Activated B cell treated with CpG ODN at 0.5 μM for 24 hours (primary cell): ENCODE measurements at places on chromosomes 1 and 21. TPM values are rescaled to one million over a fixed set of nuclear protein-coding genes. Genes with fewer than 3 reads are reported as not detected.

DNA sequence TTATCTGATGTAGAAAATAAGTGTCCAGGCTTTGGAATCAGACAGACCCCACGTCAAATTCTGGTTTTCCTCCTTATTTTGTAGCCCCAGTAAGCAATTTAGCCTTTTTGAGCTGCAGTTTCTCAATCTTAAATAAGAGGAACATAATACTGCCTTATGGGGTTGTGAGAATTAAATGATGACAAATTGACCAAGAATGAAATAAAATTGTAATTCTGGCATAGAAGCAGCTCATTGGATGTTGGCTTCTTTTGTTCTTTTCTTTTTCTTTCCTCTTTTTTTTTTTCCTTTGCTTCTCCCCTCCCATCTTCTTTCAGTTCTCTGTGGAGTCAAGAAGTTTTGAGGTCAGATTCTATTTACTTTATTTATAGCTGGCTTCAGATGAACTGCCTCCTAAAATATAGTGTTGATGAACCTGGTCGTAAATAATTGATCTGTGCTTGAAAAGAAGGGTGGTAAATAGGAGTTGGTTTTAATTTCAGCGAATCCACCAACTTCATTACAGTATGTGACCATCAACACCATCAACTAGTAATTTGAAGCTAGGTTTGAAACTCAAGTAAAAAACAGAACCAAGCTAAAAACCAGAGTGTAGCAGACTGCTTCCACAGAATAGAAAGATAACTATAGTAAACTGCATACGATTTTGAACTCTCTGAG lies 81.1 kb downstream of the CACHD1 start:
- DNase-seq, result no peak

DNA sequence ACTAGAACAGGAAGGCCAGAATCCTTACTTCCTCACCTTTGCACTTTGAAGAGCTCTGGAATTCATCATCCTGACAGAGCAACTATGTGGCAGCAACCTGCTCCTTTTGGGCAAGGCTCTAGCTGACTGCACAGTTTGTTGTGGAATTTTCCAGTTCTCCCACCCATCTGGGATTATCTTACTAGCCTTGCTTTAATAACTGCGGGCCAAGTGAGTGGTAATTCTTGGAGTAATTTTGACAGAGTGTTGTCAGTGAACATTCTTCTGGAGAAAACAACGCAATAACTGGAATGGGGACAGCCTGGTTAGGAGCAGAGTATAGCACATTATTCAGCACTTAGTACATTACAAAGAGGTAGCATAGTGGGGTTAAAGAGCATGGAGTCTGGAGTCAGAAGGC lies 75.3 kb downstream of the NTMT2 start:
- no peak for DNase-seq

PYHIN1 gene
- 5.4 and 5.8 TPM in 2 replicates for total RNA-seq

SLC1A7 gene
- total RNA-seq, result not detected in 2 replicates

UBE2U gene
- total RNA-seq, result not detected in 2 replicates

DNA sequence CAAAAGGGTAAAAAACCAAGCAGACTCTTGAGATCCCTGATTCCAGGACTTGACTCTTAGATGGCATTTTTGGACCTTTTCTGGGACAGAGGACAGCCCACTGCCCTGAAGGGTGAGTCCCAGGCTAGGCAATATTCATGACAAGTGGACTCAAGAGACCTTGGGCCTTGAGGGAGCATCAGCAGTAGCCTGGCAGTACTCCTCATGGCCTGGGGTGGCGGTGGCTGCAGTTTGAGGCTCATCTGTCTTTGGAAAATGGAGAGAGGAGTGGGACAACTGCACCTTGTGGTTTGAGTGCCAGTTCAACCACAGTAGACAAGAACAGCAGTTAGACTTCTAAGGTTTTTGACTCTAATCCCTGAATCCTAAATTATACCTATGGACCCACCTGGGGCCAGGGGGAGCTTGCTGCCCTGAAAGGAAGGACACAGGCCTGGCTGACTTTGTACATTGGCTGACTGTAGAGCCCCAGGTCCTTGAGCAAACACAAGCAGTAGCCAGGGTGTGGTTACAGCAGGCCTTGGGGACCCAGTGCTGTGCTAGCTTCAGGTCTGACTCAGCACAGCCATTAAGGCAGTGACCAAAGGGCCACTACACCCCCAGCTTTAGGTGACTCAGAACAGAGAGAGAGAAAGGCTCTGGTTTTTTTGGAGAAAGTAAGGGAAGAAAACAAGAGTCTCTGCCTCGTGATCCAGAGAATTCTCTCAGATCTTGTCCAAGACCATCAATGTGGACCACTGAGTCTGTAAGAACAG lies 1023.2 kb downstream of the KCNT2 start:
- no peak for DNase-seq

DNA sequence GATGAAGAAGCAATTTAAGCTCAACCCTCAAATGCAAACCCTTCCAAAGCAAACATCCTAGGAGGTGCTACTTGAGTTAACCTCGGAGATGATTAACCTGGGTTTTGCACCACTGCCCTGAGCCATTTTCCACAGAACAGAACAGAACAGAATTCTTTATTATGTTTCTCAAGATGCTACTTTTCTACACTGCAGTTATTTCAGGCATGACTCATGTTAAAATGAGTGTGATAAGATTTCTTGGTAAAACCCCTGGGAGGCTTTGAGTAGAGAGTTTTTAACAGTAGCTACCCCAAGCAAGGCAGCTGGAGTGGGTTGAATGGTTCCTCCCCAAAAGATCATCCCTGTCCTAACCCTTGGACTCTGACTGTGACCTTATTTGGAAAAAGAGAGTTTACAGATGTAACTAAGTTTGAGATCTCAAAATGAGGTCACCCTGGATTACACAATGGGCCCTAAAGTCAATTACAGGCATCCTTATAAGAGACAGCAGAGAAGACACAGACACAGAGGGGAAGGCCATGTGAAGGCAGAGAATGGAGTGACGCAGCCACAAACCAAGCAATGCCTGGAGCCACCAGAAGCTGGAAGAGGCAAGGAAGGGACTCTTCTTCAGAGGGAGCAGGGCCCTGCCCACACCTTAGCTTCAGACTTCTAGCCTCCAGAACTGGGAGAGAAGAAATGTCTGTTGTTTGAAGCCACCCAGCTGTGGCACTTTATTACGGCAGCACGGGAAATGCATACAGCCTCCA lies 153.4 kb downstream of the ETS2 start:
- no peak for DNase-seq

TRIM63 gene
- total RNA-seq, result not detected in 2 replicates

- DNase-seq, result no peak
Measured at GRCh38 chr1:71745326-71745725, 537.0 kb downstream of the NEGR1 start.

GRCh38 chr1:110383251-110383990 lies 7.4 kb downstream of the SLC16A4 start:
- no peak for DNase-seq

DNA sequence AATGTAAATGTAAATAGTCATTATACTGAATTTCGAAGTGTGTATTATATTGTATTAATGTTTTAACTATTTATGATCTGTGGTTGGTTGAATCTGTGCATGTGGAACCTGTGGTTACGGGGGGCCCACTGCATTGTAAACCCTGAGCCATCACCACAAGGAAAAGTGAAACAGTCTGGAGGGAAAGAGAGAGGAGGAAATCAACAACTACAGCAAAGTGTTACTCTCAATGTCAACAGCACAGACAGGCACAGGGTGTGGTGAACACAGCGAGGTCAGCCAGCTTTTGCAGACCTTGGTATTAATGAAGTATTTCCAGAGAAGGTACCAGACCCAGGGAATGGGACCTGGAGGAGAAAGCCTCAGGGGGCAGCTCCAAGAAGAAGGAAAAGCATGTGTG lies 37.1 kb upstream of the BACE2 start:
- no peak for DNase-seq

- no peak for DNase-seq
Measured at GRCh38 chr1:48761411-48761810, 15.3 kb downstream of the BEND5 start.

DNA sequence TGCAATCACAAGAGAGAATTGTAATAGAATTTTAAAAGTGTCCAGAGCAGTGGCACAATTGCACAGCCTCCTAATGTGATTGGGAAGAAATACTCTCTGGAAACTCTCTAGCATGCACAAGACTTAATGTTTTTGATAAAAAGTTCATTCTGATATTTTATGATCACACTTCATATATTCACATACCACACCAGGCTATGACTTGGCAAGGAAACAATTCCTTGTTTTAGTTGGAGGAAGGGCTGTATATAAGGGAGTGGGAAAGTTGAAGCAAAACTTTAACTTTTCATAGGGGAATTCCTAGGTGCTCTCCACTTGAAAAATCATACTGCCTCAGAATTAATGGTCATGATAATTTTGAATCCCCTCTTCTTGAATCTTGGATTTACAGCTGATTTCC lies 61.5 kb upstream of the ASB17 start:
- DNase-seq, result no peak

PIGP gene
- total RNA-seq, result 17.3 and 17.7 TPM in 2 replicates

- no peak for DNase-seq
Measured at GRCh38 chr1:206590025-206590758, 22.1 kb downstream of the EIF2D start.

DNA sequence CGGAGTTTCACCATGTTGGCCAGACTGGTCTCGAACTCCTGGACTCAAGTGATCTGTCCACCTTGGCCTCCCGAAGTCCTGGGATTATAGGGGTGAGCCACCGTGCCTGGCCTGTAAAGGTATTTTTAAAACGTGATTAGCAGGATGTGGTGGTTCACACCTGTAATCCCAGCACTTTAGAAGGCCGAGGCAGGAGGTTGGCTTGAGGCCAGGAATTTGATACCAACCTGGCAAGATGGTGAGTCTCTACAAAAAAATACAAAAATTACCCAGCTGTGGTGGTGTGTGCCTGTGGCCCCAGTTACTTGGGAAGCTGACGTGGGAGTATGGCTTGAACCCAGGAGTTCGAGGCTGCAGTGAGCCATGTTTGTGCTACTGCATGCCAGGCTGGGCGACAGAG lies 43.3 kb upstream of the SOD1 start:
- DNase-seq, result no peak

GRCh38 chr1:117366177-117367045 lies 838 bp upstream of the MAN1A2 start:
- peak; percentile 92 for DNase-seq

- no peak for DNase-seq
Measured at GRCh38 chr1:75014250-75014649, 119.9 kb upstream of the LHX8 start.

DNA sequence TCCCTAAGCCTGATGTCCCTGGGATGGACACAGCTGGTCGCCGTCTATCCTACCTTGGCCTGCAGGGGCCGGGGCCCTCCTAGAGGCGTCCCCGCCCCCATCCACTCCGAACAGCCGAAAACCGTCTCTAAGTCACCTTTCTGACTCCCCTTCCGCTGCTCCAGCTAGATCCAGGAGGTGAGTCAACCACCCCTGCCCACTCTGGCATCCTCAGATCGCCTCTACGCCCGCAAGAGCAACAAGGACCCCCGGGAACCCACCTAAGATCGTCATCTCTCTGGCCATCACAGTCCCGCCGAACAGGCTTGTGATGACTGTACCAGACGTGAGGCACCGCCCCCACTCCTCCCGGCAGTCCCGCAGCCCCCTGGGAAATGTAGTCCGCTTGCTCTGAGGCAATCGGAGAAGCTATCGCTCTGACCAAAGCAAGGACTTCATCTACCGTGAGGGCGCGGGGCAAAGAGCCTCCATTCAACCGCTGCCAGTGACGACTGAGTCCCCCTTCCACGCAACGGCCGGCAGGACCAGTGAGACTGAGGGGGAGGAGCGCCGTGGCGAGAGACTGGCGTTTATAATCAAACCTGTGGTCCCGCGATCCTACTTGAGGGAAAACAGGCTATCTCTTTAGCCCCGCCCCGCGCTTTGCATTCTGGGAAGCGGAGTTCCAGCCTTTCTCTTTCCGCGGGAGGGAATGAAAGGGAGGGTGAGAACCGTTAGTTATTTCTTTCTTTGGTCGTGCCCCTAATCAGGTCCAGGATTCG lies at the start of gene HSPA13:
HSPA13 (minus strand) TSS at position 312 of the 761 bp plus-strand sequence; CDS start at position 285, 27 bp downstream.
- DNase-seq, result peak; percentile 93

DNA sequence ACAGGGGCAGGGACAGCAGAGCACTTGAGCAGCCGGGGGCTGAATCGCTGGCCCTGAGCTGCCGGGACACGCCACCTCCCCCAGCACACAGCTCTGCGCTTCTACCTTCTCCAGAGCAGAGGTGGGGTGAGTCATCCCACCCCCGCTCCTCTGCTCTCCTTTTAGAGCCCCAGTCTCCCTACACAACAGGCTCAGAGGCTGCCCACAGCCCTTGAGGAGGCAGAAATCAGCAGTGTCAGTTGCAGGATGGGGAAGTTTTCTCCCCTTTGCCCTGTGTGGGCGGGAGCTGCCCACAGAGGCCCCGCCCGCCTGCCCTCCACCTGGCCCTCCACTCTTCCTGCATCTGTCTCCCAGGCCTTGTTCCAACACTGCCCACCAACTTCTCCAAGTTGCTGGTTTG lies 94.6 kb downstream of the STUM start:
- DNase-seq, result peak; percentile 52

- no peak for DNase-seq
Measured at GRCh38 chr1:32066489-32066873, 6.3 kb upstream of the TMEM39B start.

HSD3B1 gene
- total RNA-seq, result not detected in 2 replicates

MYBPH gene
- total RNA-seq, result not detected in 2 replicates

DNA sequence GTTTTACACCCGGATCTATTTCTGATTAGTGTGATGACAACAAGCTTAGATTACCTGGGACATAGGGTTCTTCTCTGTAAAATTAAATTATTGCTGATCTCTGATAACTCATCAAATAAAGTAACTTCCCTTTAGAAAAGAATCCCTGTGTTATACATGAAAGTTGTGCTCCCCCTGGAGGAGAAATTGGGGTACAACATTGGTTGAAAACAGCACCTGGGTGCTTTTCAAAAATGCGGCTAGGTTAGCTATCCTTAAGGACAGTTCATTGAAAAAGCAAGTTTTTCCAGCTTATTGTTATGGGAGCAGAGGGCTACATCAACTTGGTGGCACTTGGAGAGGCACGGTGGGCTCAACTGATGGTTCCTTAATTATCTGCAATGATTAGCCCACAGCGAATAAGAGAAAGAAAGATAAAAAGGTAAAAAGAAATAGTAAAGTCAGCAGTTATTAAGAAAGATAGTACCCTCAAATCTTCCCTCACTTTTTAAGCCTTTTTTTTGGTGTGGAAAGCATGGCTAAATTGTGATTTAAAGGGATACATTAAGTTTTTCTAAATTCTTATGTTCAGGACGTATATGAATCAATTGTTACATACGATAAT lies 97.8 kb downstream of the FMN2 start:
- no peak for DNase-seq

CASP9 gene
- total RNA-seq, result 13.4 and 15.7 TPM in 2 replicates

DNA sequence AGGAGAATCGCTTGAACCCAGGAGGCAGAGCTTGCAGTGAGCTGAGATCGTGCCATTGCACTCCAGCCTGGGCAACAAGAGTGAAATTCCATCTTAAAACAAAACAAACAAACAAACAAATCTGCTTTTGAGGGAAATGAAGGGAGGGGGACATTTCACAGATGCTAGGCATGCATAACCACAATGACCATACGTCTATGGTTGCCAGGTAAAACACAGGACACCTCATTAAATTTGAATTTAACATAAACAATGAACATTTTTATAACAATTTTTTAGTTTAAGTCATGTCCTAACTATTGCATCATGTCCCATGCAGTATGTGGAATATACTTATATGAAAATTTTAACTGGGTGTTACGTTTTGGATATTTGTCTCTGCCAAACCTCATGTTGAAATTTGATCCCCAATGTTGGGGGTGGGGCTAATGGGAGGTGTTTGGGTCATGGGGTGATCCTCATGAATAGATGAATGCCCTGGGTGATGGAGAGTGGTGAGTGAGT lies 31.0 kb upstream of the ZBTB18 start:
- no peak for DNase-seq
